Stimulated activated CD4-positive, alpha-beta T cell treated with anti-CD3 and anti-CD28 coated beads, Interleukin-1b, Interleukin-23, amount 100 ng/mL, for 24 hours (primary cell): ENCODE measurements at places on chromosomes 6 and 20.

DNA sequence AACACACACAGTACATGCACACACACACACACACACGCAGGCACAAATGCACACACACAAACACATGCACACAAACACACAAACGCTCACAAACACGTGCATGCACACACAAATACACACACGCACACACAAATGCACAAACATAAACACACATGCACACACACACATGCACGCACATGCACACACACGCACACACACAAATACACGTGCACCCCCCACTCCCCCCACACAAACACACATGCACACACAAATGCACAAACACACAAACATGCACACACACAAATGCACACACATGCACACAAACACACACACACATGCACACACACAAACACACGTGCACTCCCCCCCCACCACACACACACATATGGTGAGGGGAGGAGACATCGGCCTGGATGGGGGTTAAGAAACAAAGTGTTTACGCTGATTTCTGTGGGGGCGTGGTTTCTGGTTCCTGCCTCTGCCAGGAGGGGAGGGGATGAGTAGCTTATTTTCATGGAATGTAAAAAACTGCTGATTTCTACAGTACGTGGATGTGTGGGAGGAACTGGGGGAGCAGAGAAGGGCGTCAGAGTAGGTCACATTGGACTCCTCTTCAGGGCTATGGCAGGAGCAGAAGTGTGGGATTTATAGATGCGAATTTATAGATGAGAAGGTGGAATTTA, 607.2 kb downstream of the QKI start:
- DNase-seq, result no peak

- DNase-seq, result no peak
These were observed 123.5 kb downstream of the GMPR start for GRCh38 chr6:16361861-16362260.

DNA sequence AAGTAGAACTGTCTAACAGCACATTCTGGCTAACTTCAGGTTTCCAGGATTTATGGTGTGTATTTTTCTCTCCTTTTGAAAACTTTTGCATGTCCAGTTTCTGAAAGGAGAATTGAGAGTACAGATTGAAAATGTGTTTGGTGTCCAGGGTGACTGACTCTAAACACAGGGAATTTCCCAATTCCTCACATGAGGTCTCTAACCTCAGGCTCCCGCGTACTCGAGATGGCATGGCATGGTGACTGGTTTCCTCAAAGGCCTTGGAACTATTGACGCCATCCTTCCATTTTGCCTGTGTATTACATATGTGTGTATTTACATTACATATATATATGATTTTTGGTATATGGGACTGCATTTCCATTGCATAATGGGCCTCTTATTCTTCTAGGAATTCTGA, 52.5 kb downstream of the PRND start:
- DNase-seq, result no peak

DNA sequence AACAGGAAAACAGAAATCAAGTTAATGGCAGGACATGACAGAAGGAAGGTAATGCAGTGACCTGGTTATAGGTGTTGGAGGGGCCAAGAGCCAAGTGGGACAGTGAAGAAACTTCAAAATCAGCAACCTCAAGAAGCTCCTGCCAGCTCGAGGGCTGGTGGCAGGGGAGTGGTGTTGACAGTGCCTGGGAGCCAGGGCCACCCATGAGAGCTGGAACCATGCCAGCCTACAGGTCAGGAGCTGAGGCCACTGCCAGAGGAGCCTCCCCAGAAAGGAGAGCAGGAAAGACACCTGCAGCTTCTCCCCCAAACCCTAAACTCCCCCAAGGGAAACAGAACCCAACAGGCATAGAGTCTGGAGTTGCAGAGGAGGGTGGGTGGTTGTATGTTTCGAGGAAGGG, 262.1 kb downstream of the LRFN2 start:
- no peak for DNase-seq

DNA sequence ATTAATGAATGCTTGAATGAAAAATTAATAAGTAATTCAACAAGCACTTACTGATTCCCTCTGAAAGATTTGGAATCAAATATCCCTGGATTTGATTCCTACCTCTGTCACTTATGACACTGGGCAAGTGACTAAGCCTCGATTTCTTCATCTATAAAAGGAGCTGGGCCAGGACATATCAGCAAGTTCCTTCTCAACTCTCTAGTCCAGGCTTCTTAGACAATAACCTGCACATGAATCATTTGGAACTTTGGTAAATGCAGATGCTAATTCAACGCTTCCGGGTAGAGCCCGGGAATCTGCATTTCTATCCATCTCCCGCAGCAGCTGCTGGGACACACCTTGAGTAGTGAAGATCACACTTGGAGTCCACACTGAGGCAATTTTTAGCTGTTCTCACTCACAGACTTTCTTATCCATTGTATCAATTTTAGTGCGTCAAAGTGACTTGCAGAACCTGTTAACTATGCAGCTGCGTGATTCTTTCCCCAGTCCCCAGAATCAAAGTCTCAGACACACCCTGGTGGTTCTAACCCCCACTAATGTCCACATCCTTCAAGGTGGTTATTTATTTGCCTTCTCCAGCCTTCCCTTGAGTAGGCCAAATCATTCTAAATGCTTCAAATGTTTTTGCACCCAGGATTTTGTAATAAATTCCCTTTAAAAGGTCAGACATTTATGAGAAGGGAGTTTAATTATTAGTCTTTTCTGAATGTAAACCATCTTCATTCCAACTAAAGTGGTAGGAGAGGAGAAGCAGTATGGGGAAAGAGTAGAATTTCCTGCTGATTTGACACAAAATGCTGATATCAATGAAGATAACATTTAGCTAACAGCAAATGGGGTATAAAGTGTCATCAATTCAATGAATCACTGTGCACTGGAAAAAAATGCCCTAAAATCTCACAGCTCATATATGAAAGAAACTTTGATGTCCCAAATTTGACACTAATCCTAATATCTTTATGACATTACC, 26.0 kb upstream of the CCND3 start:
- no peak for DNase-seq

- no peak for DNase-seq
These were observed 158.3 kb upstream of the CST7 start for GRCh38 chr20:24790746-24791283.

- DNase-seq, result no peak
These were observed 17.1 kb upstream of the BEND3 start for GRCh38 chr6:107132330-107132954.

GRCh38 chr6:24321538-24322162, 36.2 kb downstream of the DCDC2 start:
- no peak for DNase-seq

DNA sequence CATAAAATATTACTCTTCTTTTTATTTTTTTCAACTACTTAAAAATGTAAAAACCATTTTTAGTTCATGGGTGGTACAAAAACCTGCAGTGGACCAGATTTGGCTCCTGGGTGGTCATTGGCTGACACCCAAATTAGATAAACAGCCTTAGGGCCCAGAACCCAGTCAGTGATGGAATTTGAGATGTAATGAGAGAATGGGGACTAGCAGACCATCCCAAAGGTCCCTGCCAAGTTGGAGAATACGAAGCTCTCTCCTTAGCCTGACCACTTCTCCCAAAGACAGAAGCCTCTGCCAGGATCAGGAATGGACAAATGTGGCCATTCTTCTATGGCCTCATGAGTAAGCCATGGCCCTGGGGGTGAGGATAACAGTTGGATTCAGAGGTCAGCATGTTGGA, 194.7 kb downstream of the NFATC2 start:
- no peak for DNase-seq

DNA sequence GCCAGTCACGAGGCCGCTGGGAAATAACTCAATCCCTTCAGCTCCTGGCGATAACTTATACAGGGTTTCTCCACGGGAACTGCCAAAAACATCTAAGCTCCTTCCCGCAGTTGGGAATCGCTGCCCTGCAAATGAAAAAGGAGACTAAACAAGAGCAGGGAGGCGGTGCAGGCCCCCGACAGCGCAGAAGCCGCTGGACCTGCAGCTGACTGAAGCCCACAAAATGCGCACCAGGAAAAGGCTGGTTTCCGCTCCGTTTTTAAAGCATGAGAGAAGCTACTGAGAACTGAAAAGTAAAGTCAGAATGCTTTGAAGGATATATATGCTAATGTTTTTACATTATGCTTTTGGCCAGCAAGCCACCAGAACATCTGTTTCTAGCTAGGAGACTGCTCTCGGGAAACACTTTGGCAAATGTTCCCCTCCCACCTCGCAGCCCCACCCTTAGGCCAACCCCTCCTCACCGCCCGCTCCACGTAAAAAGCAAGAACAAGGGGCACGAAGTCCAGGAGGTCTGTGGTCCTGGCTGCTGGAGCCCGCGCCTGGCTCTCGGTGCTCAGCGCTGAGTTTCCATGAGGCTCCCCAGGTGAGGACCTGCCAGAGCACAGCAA, 90.5 kb downstream of the SOD2 start:
- no peak for DNase-seq

- no peak for DNase-seq
These were observed 88.9 kb downstream of the COL12A1 start for GRCh38 chr6:75116946-75117345.
